ENCODE measurements at places on chromosomes 1 and 21.

DNA sequence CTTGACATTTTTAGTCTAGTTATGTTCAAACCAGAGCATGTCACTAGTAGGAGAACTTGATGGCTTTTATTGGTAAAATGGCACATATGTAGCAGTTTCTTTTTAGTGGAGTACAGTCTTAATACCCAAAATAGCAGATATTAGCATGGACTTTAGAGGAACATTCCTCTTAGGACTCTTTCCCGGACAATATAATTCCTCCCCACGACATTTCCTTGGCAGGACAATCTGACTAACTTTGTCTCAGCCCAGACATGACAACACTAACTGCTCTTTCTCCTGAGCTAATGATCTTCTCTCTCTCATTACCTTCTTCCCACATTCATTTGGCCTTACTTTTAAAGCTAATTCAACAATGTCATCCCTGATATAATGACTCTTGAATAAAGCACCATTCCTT is 62.5 kb downstream of the ADAMTS1 start:
- DNase-seq: no peak

- DNase-seq: no peak
These were observed 21.6 kb upstream of the DIP2A start for GRCh38 chr21:46437096-46437498.

GRCh38 chr1:243716906-243717305 is 133.1 kb downstream of the AKT3 start:
- DNase-seq: no peak

- DNase-seq: no peak
These were observed 27.9 kb downstream of the ARHGEF16 start for GRCh38 chr1:3482378-3482849.
